ENCODE measurements at places on chromosomes 7 and 10. TPM values are rescaled to one million over a fixed set of nuclear protein-coding genes. Genes with fewer than 3 reads are reported as not detected.
A peak's percentile ranks its signal among the peaks of the same experiment; 100 is the strongest.

GRCh38 chr10:23088609-23089008 lies 6.8 kb upstream of the MSRB2 start:
- no peak for DNase-seq

DNA sequence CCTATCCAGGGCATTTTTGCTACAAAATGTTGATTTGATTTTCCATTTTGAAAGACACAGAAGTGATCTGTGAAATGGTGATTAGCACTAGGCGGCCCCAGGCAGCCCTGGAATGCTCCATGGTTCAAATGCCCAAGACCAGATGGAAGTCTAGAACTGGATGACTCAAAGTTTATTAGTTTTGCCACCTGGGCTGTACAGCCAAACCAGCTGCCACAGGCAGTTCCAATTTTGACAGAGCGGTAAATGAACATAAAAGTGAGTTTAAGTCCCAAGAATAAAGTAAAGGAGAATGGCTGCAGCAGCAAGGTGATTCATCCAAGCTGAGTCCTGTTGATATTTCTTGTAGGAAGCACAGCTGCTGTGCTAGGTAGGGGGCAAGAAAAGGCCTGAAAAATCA lies 180.5 kb downstream of the SUGCT start:
- DNase-seq = no peak

DNA sequence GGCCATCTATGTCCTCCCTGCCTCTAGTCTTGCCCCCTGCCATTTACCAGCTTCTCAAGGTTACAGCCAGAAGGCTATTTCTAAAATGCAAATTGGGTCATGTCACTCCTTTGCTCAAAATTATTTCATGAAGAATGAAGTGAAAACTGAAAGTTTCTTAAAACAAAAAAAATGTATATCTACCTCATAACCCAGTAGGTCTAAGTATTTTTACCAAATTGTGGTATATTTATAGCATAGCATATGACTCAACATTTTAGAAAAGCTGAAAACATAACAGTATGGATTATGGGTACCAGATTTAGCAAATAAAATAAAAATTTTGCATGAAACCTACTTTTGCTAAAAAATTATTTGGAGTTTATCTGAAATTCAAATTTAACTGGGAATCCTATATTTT lies 78.4 kb downstream of the SLC16A9 start:
- no peak for DNase-seq

DNA sequence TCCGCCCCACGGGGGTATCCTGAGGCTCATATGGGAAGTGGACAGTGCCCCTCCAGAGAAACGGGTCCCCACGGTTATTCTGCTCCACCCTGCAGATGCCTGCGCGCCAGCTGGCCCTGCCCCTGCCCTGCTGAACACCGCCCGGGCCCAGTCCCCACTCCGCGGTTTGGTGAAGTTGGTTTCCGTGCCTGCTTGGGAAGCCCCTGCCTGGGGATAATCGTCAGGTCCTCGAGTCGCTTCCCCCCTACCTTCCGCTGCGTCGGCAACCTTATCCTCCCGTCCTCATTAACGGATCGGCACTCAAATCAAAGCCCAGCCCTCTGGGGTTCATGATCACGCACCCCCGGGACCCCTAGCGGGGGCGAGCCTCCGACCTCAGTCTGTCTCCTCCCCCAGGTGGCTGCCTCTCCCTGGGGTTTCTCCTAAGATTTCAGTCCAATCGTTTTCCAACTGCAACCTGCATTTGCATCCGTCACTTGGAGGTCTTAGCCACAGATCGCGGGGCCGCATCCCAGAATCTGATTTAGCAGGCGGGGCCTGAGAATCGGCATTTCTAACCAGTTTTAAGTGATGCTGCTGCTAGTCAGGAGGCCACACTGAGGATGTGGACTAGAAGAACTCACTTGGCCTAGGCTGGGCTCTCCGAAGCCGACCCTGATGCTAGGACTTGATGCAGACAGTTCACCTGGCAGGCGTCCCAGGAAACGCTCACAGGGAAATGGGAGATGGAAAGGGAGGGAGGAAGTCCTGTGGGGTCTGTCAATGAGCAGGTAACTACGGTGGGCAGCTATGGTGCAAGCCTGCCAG lies 27.6 kb downstream of the WDR86 start:
- no peak for DNase-seq

DNA sequence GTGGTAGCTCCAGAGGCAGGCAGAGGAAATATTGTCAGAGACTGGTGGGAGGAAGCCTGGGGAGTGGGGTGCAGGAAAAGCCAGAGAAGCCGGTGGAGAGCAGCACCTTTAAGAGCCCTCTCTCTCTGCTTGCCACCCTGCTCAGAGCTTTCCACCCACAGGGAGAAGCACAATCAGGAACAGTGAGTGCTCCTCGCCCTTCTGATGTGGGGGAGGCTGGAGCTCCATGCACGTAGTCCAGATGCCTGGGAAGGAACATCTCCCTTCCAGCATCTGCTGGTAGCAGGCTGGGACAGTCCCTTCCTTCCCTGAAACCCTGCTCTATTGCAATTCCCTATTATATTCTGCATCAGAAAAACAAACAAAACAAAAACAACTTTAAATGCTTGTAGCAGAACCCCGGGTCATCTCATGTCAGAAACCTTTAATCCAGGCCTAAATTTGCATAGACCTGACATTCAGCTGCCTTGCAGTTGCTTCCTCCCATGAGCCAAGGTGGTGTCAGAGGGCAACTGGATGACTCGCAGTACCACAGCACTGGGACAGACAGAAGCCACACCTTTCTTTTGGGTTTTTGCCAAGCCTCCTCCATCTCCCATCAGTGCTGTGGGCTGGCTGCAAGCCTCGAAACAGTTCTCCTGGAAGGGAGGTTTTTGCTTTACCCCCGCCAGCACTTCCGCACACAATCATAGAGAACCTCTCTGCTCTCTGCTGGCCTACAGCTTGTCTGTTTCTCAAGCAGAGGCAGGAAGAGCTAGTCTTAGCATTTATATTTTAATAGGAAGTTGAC lies 13.1 kb downstream of the AVPI1 start:
- no peak for DNase-seq

DNA sequence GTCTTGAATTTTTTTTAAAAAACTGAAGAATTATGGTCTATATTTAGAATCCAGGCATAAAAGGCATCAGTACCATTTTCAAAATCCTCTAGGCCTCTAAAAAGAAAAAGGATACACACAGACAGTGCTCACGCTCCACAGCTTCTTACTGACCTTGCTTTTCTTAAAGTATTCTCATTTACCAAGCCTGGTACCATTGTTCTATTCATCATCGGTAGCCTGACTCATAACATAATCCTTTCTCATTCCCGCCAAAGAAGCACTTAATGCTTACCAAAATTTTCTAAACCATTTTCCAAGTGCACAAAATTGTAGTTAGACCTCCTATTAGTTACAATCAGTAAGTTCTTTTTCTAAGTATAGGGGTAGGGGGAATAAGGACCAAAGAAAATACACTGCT lies 54.6 kb downstream of the ATE1 start:
- DNase-seq = no peak

Gene SFRP4
- total RNA-seq = not detected

Gene SPDYE11
- total RNA-seq = not detected

DNA sequence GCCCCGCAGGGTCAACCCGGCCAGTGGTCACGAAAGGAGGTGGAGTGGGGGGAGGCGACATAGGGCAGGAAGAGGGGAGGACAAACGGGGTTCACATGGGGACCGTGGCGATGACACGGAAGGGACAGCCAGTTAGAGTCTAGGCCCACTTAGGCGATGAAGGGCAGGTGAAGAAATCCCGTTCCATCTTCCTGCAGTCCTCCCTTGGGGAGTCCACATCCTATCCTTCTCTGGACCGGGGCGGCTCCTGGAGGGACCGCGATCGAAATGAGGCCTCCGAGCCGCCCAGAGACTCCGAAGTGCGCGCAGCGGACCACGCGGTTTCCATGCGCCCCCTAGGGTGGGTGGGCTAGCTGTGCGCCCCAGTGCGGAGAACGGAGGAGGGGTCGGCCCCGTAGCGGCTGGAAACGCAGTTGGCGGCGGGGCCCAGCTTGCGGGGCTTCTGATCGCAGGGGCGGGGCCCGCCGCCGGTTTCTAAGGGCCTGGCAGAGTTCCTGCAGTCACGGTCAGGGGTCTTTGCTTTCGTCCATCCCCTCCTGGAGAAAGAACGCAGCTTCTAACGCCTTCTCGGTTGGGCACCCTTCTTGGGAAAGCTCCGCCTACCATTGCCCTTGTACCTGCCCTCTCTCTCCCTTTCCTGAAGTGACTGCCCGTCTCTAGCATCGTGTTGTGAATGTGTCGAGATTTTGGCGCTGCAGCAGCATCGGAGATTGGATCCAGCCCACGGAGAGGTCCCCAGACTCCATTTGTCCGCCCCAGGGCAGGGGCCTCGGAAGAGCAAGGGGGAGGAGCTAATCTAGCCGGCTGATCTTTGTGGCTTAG lies 17.9 kb upstream of the TMEM225B start:
- peak; percentile 45 for DNase-seq

All from SK-MEL-5 (cell line).